Cardiac ventricle fibroblast (primary cell): ENCODE measurements at places on chromosomes 11 and 22. TPM values are rescaled to one million over a fixed set of nuclear protein-coding genes. Genes with fewer than 3 reads are reported as not detected.

Gene MUC2
- not detected in 2 replicates for total RNA-seq

Gene ENTHD1
- not detected in 2 replicates for total RNA-seq

Gene IGSF22
- total RNA-seq = not detected in 2 replicates

Gene ACRV1
- total RNA-seq = not detected in 2 replicates

Gene VSIG10L2
- not detected in 2 replicates for total RNA-seq

Gene CYTH4
- total RNA-seq = 0.06 TPM in 1 of 2 replicates, not detected in the other

Gene NAALAD2
- 1.8 and 1.9 TPM in 2 replicates for total RNA-seq

Gene MAJIN
- not detected in 2 replicates for total RNA-seq

Gene MTCH2
- total RNA-seq = 42.5 and 75.3 TPM in 2 replicates

Gene GGT5
- 216 and 255 TPM in 2 replicates for total RNA-seq

Gene PHOX2A
- total RNA-seq = not detected in 2 replicates

Gene PGR
- total RNA-seq = 0.54 and 2.6 TPM in 2 replicates

Gene SYCE3
- total RNA-seq = 3.5 TPM in 1 of 2 replicates, not detected in the other

Gene MAPK8IP2
- total RNA-seq = 0.24 and 0.50 TPM in 2 replicates

Gene OR52N4
- not detected in 2 replicates for total RNA-seq

Gene RAB36
- 1.4 and 4.4 TPM in 2 replicates for total RNA-seq

Gene NAV2
- 13.4 and 15.5 TPM in 2 replicates for total RNA-seq

Gene MMP8
- total RNA-seq = not detected in 2 replicates

Gene IGLL1
- not detected in 2 replicates for total RNA-seq

Gene OR52I2
- not detected in 2 replicates for total RNA-seq

Gene SMIM35
- total RNA-seq = not detected in 2 replicates

Gene APOL5
- not detected in 2 replicates for total RNA-seq

Gene AMOTL1
- total RNA-seq = 35.2 and 37.8 TPM in 2 replicates

Gene HTR3B
- not detected in 2 replicates for total RNA-seq

Gene PPFIBP2
- 5.1 and 8.7 TPM in 2 replicates for total RNA-seq

Gene ACTN3
- total RNA-seq = 0.06 TPM in 1 of 2 replicates, not detected in the other

Gene HTR3A
- not detected in 2 replicates for total RNA-seq

Gene SUSD2
- 43.9 and 50.7 TPM in 2 replicates for total RNA-seq
